EH (cell line): ENCODE measurements at places on chromosomes 5 and 9.
A peak's percentile ranks its signal among the peaks of the same experiment; 100 is the strongest.

DNA sequence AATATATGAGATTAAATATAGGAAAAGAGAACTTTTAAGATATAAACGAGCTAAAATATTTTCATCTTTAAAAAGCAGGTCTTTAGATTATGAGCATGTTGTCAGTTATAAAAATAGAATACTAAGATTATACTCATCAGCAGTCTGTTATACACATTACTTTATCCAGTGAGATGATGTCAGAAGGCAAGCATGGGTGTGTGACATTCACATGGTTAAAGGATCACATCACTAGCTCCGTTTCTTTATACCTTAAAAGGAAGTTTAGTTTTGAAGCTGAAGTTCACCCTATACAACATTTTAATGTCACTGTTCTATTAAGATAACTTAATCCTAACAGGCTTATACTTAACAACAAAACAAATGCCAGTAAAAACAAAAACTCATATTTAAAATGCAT lies 59.6 kb downstream of the RICTOR start:
- peak; percentile 95 for DNase-seq

- DNase-seq, result no peak
Observed at GRCh38 chr9:37635808-37636207, 14.9 kb upstream of the FRMPD1 start.

GRCh38 chr9:119033596-119033995 lies 335.6 kb downstream of the BRINP1 start:
- no peak for DNase-seq

DNA sequence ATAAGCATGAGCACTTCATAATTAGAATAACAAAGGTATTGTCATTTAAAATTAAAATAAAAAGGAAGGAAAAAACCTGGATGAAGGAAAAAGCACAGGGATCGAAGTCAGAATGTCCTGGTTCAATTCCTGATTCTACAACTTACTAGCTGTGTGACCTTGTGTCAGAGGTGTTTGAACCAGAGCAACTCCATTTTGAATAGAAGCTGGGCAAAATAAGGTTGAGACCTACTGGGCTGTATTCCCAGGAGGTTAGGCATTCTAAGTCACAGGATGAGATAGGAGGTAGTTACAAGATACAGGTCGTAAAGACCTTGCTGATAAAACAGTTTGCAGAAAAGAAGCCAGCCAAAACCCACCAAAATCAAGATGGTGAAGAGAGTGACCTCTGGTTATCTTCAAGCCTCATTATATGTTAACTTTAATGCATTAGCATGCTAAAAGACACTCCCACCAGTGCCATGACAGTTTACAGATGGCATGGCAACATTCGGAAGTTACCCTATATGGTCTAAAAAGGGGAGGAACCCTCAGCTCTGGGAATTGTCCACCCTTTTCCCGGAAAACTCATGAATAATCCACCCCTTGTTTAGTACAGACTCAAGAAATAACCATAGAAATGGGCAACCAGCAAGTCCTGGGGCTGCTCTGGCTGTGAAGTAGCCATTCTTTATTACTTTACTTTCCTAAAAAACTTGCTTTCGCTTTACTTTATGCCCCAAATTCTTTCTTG lies 412.7 kb downstream of the PIK3R1 start:
- no peak for DNase-seq

GRCh38 chr9:35594471-35594870 lies 10.6 kb upstream of the TESK1 start:
- no peak for DNase-seq

DNA sequence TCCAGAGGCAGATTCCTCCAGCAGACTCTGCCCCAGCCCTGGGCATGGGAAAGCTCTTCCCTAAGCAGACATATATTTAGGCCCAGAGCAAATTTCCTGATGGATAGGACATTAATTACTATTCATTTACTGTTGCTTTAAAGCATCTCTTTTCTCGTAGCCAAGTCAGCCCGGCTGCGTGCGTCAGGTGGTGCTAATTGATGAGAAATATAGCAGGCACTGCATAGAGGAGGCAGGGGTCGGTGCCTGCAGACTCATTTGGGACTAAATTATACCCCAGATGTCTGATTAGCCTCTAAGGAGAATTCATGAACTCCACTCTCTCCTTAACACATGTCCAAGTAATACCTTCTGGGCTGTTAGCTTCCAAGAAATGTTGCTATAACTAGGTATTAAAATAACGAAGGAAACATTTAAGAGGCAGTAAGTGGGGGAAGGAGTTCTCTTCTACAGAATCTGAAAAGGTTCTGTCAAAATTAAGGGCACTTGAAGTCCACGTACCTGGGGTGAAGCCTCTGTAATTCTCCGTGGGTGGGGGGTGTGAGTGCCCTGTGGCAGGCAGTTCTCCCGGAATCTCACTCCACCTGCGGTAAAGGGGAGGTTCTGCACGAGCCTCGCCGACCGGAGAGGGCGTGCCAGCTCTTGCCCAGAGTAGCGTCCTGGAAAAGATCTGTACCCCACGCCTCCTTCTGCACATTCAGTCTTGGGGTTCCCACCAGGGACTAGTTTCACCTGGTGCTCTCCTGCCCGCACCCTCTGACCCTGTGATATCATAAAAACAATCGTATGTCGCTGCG lies 115.9 kb upstream of the FCN2 start:
- DNase-seq, result no peak

- DNase-seq, result no peak
Observed at GRCh38 chr5:118174671-118175070, 813.7 kb downstream of the DTWD2 start.

DNA sequence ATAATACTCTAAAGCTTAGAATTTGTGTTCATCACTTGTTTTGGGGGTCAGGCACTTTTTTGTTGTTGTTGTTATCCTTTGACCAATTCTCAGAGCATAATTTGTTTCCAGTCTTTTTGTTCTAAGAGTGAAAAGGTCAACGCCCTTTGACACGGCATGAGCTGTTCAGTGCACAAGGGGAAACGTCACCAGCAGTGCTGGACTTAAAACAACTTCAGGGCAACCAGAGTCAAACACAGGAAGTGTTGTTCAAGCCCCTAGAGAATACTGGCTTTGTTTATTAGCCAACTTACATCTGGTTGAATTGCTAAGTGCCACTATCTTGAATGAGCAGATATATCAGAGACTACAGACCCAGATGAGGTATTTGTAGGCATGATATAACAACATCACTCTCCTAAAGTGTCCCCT lies 368.9 kb downstream of the TMEM161B start:
- no peak for DNase-seq

DNA sequence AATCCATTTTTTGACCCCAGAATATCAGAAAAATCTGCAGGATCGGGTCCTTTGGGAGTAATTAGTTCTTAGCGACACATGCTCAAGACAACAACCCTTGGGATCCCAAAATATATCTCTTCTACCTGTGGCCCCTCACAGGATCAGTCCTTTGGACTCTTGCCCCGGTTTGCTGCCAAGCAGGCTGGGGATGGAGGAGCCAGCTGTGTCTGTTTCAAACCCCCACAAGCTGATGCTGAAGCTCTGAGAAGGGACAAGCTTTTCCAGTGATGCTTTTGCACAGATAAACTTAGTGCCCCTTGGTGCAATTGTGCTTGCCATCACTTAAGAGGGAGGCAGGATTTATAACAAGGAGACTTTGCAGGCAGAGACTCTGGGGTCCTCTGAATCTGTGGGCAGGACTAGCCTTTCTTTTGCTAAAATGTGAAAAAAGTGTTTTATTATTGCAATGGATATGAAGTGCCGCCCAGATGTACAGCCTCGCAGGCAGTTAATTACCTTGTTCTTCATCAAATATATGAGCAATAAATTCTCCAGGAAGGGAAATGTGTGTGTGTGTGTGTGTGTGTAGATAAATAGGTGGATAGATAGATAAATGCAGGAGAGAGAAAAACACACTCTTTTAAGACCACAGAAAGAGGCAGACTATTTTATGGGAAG lies 9.6 kb upstream of the LHX2 start:
- DNase-seq, result no peak

DNA sequence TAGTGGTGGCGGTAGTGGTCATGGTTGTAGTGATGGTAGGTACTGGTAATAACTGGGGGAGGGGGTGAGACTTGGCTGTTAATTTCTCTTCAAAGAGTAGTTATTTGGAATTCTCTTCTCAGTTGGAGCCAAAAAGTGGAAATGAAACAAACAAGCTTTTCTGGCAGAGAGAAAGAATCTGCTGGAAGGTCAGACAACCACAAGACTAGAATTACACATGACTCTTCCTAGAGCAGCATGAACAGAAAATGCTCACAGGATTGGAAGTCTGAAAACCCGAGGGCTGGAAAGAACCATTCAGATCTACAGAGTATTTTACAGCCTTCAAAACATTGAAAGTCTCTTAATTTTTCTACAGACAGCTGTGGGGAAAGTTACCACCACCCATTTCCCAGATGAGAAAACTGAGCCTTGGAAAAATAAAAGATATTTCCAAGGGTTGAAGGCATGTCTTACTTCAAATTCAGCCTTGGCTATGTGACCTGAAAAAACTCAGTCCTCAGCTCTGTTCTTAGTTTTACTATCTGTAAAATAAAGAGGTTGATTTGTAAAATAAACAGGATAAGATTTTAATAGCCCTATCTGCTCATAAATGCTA lies 42.9 kb upstream of the TRIM32 start:
- DNase-seq, result peak; percentile 77

GRCh38 chr9:4106081-4106759 lies 193.6 kb downstream of the GLIS3 start:
- DNase-seq, result no peak

DNA sequence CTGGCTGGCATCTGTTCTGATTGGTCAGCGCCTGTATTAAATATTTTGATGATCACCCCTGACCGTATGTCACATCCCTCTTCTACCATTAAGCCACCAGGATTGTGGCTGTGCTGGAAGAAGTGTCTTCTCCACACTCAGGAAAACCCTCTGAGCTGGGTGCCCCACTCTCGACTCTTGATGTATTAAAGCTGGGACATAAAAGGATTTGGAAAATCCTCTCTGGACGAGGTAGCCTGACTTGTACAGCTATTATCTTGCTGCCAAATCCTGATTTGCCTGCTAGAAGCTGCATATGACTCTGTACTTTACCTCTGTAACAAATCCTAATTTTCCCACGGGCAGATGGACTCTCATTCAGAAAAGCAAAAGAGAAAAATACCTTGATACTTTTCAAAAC lies 161.0 kb downstream of the SLC28A3 start:
- no peak for DNase-seq

DNA sequence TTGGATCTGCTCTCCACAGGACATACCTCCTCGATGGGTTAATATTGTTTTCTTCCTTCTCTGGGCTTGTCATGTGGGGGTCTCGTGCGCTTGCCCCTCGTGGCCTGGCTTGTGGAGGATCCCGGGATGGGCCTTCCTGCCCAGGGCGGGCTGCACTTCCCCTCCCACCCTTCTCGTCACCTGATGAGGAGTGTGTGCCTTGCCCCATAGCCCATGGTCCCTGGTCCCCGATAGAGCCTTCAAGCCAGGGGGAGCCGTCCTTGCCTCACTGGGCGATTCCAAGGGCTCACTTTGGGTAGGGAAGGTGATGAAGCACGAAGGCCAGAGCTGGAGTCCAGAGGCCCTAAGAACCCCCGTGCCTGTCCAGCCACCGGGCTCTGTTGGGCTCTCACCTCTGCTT lies 28.7 kb downstream of the DYNC2I2 start:
- no peak for DNase-seq

DNA sequence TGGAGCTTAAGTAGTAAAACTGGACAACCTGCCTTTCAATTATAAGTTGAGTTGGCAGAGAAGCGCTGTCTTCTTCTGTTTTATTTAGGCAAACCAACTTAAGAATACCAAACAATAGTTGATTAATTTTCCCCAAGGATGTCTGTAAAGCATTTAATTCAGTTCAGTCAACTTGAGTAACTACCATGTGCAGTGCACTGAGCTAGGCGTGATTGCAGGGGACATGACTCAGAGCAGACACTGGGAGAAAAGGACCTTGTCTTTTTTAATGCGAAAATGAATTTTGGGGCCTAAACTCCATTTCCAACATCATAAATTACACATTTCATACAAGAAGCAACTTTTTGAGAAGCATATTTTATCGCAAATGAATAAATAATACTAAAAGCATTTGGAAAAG lies 66.3 kb downstream of the FBXL7 start:
- DNase-seq, result peak; percentile 20

- no peak for DNase-seq
Observed at GRCh38 chr9:16571127-16571802, 299.2 kb downstream of the BNC2 start.

GRCh38 chr9:80995759-80996158 lies 693.6 kb downstream of the TLE1 start:
- DNase-seq, result peak; percentile 26

DNA sequence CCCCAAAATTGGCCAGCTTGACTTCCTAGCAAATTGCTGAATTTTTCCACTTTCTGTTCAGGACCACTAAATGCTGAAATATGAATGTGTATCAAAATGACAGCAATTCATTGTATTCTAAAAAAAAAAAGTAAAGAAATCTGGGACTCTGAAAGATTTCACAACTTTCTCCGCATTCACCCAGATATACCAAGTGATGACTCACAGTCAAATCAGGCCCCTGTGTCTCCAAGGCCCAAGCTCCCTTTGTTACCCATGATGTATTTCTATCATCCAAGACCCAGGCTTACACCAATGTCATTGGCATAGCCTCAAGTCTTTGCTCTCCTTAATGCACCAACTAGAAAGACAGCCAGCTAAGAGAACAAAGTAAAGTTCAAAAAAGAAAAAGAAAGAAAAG lies 493.9 kb downstream of the NTRK2 start:
- no peak for DNase-seq

DNA sequence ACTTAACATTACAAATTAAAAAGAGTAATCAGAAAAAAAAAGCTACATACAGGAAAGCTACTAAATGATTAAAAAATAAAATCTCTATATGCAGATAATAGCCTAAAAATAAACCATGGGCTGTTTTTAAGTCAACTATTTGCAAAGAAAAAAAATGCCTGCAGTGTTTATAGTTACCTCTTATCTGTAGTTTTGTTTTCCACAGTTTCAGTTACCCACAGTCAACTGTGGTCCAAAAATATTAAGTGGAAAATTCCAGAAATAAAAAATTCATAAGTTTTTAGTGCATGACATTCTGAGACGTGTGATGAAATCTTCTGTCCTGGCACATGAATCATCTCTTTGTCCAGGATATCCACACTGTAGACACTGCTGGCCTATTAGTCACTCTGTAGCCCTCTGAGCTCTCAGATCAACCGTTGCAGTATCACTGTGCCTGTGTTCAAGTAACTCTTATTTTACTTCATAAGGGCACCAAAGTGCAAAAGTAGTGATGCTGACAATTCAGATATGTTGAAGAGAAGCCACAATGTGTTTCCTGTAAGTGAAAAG lies 59.2 kb downstream of the PRELID2 start:
- DNase-seq, result peak; percentile 93

GRCh38 chr9:72627956-72628540 lies 106.6 kb downstream of the TMC1 start:
- peak; percentile 41 for DNase-seq

GRCh38 chr5:176533390-176533789 lies 3.8 kb downstream of the RNF44 start:
- DNase-seq, result no peak

GRCh38 chr5:172216345-172216744 lies 22.4 kb downstream of the EFCAB9 start:
- DNase-seq, result peak; percentile 18

DNA sequence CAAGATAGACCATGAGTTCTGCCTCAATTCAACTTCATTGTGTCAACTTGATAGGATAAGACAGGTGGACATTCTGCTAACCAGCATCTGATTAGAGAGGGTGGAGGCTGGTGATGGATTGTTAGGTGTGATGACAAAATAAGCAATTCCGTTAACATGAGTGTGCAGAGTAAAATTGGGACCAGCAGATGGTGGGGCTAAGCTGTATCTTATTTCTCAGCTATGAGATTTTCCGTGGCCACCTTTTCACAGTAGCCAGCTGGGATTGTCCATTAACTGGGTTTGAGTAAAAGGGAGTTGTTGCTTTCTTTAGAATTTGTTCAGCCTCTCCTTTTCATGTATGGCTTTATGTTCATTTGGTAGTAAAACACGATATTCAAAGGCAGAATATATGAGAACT lies 28.8 kb upstream of the TAL2 start:
- no peak for DNase-seq
